D341Med (cell line): ENCODE measurements at places on chromosomes 1 and 21.

GRCh38 chr21:32599526-32599925, 12.7 kb downstream of the CFAP298 start:
- no peak for DNase-seq

DNA sequence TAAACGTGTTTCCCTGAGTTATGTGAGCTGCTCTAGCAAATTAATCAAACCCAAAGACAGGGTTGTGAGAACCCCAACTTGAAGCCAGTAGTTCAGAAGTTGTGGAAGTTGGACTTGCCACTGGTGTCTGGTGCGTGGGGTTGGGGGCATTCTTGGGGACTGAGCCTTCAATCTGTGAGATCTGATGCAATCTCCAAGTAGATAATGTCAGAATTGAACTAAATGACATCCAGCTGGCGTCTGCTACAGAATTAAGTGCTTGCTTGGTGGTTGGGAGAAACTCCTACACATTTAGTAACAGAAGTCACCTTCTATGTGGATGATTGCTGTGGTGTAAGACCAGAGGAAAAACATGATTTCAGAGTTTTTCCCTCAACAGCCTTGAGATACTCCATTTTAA, 207.4 kb downstream of the FGGY start:
- DNase-seq: no peak

GRCh38 chr1:53826367-53826766, 11.7 kb downstream of the NDC1 start:
- DNase-seq: no peak

- no peak for DNase-seq
These were observed 45.3 kb upstream of the CTBS start for GRCh38 chr1:84619383-84620102.

GRCh38 chr1:40386359-40386723, 12.8 kb downstream of the SMAP2 start:
- DNase-seq: no peak

DNA sequence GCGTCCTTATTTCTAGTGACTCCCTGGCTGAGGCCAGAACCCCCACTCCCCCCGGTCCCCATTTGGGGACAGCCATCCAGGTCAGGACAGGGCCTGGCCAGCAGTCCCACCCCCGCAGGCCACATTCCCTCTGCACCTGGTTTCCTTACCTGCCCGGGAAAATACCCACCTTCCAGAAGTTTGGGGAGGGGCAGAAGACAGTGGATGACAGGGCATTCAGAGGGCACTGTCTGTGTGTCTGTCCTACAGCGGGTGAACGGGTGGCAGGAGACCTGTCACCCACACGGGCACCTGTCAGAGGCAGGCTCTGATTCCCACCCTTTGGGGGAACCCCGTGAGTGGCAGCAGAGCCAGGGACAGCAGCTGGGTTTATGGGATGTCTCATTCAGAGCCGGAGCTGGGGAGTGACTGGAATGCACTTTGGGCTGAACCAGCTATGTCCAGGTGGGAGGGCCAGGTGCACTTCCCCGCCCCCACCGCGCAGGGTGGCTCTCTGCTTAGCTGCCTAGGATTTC, 2.0 kb downstream of the ARHGEF16 start:
- no peak for DNase-seq

DNA sequence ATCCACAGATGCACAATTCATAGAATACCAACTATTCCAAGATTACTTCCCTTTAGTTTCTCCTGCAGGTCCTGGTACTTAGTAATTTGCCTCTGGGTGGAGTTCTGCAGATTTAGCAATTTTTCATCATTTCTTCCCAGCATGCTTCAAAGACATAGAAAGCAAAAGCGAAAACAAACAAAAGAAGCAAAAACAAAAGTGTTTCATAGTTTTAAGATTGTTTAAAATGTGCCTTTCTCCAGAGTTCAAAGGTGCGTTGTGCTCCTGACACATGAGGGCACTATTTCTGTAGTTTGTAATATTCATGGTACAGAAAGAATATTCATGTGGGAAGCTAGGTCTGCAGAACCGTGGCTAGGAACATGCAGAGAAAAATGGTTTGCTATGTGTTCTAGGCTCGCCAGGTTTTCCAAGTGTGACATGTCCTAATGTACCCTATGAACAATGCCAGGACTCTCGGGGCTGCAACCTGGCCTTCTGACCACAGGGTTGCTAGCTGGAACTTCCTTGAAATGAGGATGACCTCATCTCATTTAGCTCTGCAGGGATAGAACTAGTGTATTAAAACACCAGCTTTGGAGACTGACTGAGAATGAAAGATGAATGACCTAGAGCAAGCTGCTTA, 30.0 kb upstream of the RCSD1 start:
- DNase-seq: peak; percentile 51

- DNase-seq: no peak
These were observed 5.3 kb upstream of the FCER1A start for GRCh38 chr1:159296706-159297375.

GRCh38 chr1:165075725-165076370, 280.7 kb downstream of the LMX1A start:
- DNase-seq: peak; percentile 72

DNA sequence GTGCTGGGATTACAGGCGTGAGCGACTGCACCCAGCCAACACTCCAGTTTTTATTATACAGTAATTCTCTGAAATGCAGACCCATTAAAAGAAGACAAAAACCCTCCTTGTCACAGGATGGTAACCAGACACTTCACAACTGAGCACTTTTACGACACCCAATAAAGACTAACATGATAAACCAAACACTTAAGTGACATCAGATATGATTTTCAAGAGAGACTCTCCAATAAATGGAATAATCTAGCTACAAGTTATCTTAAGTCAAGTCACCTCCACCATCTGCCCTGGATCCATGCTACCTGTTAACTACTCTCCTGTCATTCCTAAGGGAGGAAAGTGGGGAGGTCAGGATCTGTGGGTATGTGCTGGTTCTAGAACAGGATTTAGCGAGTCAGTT, 5.6 kb downstream of the GNG12 start:
- no peak for DNase-seq

GRCh38 chr1:245687152-245687635, 532.4 kb downstream of the KIF26B start:
- DNase-seq: no peak

DNA sequence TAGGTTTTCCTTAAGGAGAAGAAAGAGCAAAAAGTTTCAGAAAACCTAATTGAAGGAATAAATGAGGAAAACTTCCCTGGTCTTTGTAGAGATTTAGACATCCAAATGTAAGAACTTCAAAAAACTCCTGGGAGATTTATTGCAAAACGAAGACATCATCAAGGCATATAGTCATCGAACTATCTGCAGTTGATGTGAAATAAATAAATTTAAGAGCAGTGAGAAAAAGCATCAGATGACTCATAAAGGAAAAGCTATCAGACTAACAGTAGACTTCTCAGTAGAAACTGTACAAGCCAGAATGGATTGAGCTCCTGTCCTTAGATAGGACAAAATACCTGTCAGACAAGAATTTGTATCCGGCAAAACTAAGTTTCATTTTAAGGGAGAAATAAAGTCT, 569.4 kb upstream of the ADAMTS5 start:
- no peak for DNase-seq

GRCh38 chr1:117596023-117596720, 9.7 kb upstream of the TENT5C start:
- no peak for DNase-seq

GRCh38 chr1:17606826-17607440, 67.4 kb downstream of the ARHGEF10L start:
- peak; percentile 72 for DNase-seq

GRCh38 chr1:32247452-32247851, 430 bp downstream of the FAM167B start:
- DNase-seq: no peak

- peak; percentile 85 for DNase-seq
These were observed at the start of gene EFNA4 for GRCh38 chr1:155063550-155064110. EFNA4 (plus strand) TSS chr1:155063740; CDS start chr1:155063824, 84 bp downstream.

DNA sequence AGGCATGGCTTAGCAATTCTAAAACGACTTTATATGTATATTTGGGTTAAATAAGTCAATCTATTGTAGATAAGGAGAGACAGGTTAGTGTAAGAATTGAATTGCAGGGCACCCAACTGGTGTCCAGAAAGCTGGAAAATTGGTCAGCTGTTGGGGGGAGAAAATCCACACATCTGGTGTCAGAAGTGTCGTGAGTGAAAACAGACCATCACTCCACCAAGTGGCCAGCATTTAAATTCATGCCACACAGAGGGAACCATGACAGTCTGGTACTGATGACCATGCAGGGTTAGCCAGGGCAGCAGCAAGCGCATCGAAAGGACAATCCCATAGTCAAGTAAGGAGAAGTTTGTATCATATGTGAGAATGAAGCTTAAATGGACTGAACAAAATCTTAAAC, 11.7 kb downstream of the LAX1 start:
- DNase-seq: no peak

DNA sequence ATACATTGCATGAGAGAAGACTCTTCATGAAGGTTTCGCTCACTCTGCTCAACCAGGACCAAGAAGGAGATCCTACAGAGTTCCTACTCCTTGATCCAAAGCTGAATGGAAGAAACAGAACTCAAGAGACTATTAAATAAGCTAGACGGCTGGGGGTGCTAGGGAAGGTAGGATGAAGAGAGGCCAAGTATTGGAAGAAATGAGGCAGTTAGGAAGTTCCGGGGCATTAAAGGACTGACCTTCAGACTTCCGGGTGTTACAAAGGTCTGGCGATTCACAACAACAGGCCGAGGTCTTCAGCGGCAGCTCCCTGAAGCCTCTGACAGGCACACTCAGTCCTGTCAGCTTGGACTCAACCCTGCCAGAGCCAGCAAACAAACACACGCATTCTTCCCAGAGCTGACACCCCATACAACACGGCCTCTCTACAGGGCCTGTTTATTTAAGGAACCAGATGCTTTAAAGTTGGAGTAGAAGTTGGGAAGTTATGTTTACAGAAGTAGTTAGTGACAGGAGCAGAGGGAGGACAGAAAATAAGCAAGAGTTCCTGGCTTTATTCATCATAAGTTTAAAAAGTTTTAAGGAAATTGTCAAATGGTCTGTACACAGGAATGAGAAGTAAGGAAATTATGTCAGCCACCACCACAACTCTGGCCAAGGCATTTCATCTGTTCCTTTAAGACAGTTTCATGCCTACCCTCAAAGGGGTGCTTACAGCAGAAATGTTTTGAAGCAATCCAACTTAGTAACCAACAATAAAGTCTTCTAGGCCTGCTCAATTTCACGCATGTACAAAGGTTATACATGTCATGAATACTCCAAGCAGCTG, 4.7 kb downstream of the SORT1 start:
- DNase-seq: no peak

DNA sequence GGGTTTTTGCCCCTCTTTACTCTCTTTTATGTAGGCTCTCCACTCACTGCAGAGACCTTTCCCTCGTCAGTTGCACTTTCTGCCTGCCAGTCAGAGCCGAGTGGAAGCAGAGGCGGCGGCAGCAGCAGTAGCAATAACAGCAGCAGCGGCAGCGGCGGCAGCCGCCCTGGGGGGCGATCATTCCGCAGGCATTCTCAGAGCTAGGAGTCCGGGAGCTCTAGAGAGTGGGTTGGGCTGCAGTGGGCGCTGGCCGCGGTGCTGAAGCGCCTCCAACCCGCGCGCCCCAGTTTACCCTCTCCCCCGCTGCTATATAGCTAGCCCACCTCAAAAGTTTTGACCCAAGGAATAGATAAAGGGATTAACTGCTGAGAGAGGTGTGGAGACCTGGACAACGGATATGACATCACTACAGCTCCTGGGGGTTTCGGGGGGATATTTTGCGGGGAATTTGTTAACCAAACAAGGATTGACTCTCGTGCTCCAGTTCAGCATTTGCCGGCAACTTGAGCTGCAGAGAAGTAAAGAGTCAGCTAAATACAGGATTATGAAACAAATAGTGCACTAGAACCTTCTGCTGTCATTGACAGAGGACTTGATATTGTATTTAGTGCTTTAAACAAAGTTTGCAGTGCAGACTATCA, at the start of gene OLFM3:
OLFM3 (minus strand) TSS at position 102 of the 641 bp plus-strand sequence.
- peak; percentile 69 for DNase-seq

DNA sequence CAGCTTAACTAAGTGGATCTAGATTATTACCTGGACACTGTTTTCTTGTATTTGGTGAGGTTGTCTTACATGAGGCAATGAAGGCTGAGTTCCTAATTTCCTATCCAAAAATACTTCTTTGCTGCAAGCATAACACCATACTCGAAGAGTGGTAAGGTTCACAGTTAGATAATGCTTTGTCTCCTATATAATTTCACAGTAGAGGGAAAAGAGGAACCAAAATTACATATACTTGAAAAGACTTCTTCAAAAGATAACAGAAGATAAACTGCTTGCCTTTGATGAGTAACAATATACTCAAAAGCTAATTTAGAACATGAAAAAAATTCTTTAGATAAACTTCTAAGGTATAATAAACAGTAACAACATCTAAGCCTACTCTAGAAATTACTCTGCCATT, 20.4 kb downstream of the USP33 start:
- no peak for DNase-seq

GRCh38 chr1:81850495-81850894, 49.8 kb downstream of the ADGRL2 start:
- no peak for DNase-seq

DNA sequence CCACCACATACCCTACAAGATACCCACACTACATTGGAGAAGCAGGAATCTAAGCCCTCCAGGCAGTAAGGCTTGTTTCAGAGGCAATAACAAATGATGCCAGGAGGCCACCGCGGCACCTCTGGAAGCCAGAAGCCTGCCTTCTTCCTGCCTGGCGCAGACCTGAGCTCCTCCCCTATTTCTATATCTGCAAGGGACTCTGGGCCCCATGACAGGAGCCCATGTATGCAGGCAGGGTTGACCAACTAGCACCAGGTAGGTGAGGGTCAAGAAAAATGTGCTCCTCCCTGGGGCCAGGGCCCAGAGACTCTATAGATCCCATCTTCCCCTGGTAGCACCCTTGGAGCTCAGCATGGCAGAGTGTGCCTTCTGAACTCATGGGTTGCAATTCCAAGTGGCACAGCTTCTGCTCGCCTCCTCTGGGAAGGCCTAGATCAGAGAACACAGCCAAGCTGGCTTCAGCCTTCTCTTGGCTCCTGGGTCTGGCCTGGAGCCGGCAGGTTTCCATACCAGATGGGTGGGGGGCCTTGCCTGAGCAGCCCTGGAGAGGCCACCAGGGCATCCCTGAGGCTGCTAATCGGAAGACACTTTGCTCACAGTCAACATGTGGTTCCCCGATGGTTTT, 85.1 kb downstream of the STUM start:
- DNase-seq: no peak

GRCh38 chr1:116168277-116169032, 57.3 kb downstream of the MAB21L3 start:
- DNase-seq: peak; percentile 34

GRCh38 chr1:117695796-117696490, 90.1 kb downstream of the TENT5C start:
- no peak for DNase-seq

DNA sequence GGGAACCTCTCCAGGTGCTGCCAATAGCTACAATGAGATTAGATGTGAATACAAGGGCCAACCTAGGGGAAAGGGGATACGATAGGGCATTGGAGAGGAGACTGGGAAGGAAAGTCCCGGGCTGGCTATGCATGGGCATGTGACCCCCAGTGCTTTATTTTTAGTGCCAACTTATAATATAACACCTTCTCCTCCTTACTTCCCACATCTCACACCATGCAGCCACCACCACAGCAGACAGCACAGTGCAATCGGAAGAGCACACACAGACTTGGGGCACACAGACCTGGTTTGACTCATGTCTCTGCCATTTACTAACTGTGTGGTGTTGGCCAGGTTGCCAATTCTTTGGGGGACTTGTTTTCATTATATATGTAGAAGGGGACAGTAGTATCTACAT, 85.4 kb downstream of the TOMM20 start:
- DNase-seq: peak; percentile 9
